ENCODE measurements at places on chromosomes 5 and 9.

- no peak for DNase-seq
Observed at GRCh38 chr5:25713259-25713658, 1068.5 kb upstream of the CDH10 start.

DNA sequence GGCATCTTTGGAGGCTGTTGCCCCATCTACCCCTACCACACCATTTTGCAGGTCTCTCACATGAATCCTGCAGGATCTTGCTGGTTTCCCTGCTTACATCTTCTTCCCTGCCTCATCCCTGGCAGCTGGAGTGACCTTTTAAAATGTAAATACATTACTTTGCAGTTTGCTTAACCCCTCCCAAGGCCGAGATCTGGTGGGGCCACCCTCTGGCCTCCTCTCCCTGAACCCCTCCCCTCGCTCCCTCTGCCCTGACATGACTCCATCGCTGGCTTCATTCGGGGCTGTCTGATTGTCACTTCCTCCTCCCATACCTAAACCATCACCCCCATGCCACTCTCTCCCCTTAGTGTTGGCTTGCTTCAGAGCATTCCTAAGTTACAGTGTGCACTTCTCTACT lies 12.6 kb upstream of the PALM2AKAP2 start:
- DNase-seq = no peak

DNA sequence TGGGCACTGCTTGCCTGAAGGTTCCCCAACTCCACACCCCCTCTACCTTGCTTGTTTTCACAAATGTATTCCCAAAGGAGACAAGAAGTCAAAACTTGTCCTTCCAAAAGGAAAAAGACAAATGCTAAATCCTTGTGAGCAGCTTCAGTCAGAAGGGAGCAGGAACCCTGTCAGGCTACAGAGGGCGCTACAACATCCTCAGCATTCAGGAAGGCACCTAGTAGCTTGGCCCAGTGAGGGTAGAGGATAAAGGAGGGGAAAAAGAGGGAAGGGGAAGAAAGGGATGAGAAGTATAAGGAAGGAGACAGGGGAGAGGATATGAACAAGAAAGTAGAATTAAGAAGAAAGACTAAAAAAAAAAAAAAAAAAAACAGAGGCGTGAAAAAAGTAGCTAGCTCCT lies 97.5 kb downstream of the MLLT3 start:
- DNase-seq = no peak

DNA sequence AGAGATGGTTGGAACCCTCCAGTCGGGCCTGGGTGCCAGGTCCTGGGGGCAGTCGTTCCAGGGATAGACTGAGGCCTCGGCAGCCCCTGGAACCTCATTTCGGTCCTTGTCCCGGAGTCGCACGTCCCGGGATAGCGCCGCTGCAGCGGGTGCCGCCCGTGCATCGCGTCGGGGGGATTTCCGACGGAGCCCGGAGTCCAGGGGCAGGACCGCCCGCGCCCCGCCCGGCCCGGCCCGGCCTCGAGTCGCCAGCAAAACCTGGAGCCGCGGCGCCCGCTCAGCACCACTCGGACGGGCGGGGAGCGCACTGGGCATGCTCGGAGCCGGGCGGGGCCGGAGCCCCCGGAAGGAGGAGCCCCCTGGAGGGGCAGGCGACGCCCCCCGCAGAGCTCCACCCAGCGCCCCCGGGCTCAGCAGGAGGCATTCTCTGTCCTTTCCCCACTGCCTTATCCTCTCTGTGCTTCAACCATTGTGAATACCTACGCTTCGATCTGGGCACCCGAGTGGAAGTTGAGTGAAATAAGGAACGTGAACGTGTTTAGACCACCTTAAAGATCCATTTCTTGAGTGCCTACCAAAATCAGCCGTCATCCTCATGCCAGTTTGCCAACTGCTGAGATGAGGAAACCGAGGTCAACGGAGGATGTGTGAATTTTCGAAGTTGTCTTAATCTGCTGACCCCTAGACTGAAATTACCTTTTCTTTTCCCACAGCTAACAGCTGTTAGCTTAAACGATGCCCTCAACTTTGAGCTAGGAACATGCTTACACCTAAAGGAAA lies 1.7 kb upstream of the PTPN3 start:
- DNase-seq = no peak

DNA sequence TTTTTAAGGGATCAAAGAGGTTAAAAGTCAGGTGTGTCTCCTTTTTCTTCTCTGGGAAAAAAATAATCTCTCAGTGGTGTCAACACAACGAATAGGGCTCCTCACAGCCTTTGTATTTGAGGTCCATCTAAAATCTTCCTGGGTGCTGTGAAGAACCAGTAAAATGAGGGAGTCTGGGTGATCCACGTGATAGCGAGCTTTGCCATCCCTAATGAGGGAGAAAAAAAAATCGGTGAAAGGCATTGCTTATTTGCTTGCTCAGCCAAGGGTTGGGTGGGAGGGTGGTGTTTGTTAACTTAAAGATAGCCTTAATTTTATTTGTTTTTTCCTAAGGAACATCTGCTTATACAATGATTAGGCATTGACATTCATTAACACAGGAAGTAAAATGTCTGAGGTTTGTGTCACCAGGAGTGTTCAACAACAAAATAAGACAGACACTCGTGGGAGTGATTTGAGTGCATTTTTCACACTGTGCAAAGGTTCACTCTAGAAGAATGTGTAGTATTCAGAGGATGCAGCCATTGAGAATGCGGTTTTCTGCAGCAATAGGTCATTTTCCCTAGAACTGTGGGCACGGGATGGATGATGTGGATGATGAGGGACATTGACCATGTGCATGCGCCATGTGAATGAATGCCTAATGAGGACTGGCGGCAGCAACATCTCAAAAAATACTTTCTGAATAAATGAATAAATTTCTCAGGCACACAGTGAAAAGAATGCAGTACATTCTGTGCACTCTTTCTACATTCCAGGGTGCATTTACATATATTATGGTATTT lies 369.5 kb downstream of the NTRK2 start:
- DNase-seq = no peak

- no peak for DNase-seq
Observed at GRCh38 chr9:8736805-8737204, 937.2 kb upstream of the DMAC1 start.

DNA sequence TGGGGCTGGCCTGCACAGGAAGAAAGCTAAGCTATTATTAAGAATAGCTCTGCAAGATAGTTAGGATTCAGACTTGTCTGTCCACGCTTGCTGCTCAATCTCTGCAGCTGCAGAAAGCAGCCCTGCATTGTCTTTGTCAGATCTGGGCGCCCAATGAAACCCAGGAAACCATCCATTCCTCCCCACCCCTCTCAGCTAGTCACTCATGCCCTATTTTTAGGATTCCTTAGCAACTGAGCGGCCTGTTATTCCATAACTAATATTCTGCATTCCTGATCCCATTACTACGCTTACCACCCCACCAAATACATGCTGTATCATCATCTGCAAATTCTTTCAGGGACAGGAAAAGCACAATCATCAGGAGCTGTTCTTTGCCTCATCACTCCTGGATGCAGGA lies 52.9 kb upstream of the APC start:
- no peak for DNase-seq

DNA sequence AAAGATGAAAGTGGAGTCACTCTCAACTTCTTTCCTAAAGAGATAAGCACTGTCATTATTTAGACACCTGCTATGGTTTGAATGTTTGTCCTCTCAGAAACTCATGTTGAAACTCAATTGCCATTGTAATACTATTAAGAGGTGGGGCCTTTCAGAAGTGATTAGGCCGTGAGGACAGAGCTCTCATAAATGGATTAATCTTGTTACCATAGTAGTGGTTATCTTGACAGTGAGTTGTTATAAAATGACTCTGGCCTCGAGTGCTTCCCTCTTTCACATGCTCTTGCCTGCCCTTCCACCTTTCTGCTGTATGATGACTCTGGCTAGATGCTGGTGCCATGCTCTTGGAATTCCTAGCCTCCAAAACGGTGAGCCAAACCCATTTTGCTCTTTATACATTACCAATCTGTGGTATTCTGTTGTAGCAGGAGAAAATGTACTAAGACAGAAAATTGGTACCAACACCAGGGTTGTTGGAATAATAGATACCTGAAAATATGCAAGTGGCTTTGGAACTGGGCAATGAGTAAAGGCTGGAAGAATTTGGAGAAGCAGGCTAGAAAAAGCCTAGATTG lies 38.0 kb downstream of the GDA start:
- no peak for DNase-seq

GRCh38 chr5:19928562-19929421 lies 59.2 kb downstream of the CDH18 start:
- DNase-seq = no peak

DNA sequence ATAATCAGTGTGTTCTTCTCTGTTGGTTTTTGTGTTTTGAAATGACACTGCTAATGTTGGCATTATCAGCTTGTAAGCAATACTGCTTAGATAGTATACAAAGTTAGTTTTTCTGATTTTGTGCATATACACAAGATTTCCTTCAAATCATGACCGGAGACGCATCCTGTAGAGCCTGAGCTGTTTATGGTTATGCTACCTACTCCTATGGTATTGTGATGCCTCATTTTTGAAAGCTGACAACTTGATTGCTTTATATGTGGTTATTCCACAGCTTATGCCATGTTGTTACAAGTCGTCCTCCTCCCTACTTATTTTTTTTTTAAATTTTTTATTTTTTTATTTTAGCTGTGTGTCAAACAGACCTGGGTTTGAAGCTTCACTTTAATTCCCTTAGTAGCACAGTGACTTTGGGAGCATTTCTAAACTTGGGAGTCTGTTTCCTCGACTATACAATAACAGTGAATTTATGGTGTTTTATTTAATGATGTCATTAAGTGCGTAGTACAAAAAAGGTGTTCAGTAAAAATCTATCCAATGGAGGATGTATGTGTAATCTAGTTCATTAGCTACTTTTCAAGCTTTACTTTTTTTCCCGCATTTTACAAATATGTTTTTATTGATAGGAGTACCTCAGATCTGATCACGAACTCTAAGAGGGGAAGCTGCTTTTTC lies 59.5 kb downstream of the PARP8 start:
- DNase-seq = no peak

GRCh38 chr9:93974151-93974550 lies 19.0 kb upstream of the BARX1 start:
- no peak for DNase-seq

GRCh38 chr5:129935626-129936025 lies 31.4 kb downstream of the CHSY3 start:
- DNase-seq = no peak

DNA sequence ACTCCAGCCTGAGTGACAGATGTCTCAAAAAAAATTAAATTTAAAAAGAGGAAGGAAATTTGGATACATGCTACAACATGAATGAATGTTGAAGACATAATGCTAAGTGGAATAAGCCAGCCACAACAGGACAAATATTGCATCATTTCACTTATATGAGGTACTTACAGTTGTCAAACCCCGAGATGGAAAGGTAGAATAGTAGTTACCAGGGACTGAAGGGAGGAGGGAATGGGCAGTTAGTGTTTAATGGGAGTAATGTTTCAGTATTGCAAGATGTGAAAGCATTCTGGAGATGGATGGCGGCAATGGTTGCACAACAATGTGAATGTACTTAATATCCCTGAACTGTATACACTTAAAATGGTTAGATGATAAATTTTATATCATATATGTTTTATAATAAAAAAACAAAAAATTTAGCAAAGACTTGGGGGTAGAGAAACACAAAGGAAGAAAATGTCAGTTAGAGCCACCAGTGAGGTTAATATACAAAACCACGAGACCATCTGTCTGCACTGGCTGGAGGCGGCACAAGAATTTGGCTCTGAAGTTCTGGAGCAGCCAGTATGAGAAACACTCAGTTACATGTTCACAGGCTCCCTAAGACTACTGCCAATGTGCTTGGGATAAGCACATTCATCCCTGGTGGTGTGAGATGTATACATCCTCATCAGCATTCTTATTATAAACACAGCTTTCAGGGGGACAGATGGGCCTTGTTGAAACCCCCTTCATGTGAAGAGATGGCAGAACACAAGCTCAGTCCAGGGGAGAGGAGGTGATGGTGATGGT lies 37.0 kb upstream of the RPS23 start:
- no peak for DNase-seq

DNA sequence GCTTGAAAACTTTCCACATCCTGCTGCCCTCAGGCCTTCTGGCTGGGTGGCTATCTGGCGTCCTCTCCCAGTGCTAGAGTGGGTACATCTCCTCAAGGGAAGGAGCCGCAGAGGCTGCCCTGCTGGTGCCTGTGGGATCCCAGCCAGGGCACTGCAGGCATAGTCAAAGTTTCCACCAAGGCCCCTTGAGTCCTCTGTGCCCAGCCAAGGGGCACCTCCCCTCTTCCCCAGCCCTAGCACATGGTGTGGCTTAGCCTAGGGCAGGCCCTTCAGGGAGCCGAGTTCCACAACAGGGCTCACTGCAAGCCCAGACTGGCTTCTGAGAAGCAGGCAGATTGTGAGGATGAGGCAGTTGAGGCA lies 103.2 kb downstream of the RGS3 start:
- DNase-seq = no peak

DNA sequence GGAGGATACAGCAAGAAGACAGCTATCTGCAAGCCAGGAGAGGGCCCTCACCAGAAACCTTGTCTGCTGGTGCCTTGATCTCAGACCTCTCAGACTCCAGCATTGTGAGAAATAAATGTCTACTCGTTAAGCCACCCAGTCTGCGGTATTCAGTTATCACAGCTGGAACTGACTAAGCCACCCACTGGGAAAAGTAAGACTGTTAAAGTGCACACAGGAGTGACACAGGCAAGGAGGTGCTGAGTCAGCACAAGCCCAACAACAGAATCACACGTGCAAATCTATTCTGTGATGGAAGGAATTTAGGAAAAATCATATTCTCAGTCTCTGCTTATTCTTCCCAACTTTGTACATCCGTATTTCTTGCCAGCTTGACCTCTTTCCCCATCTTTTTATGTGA lies 200.0 kb downstream of the NR2F1-AS1 start:
- DNase-seq = no peak

GRCh38 chr5:113195771-113196170 lies 219.2 kb downstream of the DCP2 start:
- DNase-seq = no peak

DNA sequence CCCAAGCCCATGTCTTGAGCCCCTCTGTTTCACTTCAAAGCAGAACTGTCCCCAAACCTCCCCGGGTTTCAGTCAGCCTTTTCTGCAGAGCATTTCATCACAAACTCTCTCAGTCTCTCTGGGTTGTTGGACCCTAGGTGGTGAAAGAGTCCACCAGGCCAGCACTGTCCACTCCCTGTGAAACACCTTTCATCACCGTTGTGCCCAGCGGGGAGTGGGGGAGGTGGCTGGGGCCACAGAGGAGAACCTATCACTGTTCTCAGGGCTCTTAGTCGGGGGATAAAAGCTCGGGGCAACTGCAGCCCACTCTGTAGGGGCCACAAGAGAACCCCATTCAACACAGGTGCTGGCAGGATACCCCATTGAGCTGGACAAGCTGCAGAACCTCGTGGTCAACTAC lies 5.4 kb upstream of the RABL6 start:
- no peak for DNase-seq
